GM03348 (cell line): ENCODE measurements at places on chromosomes 12 and 14.

GRCh38 chr14:102500713-102501112 is 8.9 kb downstream of the ANKRD9 start:
- DNase-seq: no peak

- DNase-seq: no peak
Measured at GRCh38 chr12:25840678-25841465, 117.6 kb upstream of the RASSF8 start.

GRCh38 chr12:110262442-110263388 is 18.3 kb upstream of the ATP2A2 start:
- no peak for DNase-seq

DNA sequence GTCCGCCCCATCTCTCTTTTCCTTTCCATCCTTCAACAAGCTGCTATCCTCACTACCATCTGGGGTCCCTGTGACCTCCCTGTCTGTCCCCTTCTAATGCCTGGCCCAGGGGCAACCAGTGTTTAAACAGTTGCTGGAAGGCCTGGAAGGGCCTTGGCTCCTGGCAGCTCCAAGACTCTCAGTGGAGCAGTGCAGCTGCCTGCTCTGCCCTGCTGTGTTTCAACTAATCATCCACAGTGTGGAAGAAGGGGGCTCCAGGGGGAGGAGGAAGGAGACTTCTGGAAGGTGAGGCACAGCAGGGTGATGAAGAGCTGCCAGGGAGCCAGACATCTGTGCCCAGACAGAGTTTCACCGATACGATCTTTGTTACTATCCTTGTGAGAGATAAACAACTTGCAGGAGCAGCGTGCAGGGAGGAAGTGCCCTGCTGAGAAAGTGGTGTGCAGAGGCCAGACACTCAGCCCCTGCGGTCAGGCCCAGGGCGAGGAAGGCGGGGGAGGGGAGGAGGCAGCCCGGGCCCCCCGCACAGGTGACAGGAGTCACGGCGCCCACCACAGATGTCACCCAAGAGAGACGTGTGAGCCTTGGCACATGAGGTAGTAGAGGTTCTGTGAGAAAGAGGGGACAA is 1061.8 kb downstream of the BCL11B start:
- DNase-seq: no peak

DNA sequence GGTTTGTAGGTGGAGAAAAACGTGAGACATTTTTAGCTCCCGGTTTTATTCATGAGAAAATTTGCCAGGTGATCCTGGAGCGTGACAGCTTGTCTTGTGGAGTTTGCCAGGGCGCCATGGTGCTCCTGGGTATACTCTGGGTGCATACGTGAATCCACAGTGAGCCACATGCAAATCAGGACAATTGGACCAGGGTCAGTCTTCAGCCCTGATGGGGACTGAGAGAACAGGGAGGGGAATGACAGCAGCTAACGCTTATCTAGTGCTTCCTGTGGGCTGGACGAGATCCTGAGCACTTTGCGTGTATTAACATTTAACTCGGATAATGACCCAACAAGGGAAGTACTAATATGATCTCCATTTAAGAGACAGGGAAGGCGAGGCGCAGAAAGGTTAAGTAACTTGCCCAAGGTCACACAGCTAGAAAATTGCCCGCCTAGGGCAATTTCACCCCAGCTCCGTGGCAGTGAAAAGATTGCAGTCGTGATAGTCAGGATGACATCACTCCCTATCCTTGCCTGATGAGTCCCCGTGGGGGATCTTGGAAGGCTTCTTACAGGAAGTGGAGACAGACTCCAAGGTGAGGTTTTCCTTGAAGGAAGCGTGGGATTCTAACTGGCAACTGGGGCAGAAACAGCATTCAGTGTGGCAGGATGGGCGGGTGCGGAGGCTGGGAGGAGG is 118.4 kb upstream of the NCOR2 start:
- DNase-seq: peak; percentile 63

- peak; percentile 53 for DNase-seq
Measured at GRCh38 chr14:91354221-91354916, 63.3 kb downstream of the CCDC88C start.

- no peak for DNase-seq
Measured at GRCh38 chr14:101361451-101362433, 199.6 kb upstream of the DIO3 start.

GRCh38 chr12:59036973-59037762 is 116.9 kb upstream of the LRIG3 start:
- DNase-seq: peak; percentile 12

DNA sequence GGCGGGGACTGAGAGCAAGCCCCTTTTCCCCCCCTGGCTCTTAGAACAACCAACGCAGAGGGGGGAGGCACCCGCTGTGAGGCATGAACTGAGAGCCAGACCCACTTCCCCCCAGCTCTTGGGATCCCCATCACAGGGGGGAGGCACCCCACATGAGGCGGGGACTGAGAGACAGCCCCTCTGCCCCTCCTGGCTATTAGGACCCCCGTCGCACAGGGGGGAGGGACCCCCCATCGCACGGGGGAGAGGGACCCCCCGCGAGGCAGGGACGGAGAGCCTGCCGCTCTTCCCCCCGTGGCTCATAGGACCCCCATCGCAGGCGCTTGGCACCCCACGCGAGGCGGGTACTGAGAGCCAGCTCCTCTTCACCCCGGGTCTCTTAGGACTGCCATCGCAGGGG is 195.8 kb upstream of the PZP start:
- DNase-seq: no peak

GRCh38 chr12:84201976-84202375 is 710.6 kb downstream of the SLC6A15 start:
- no peak for DNase-seq

- DNase-seq: no peak
Measured at GRCh38 chr14:87690076-87690613, 302.8 kb downstream of the GALC start.

DNA sequence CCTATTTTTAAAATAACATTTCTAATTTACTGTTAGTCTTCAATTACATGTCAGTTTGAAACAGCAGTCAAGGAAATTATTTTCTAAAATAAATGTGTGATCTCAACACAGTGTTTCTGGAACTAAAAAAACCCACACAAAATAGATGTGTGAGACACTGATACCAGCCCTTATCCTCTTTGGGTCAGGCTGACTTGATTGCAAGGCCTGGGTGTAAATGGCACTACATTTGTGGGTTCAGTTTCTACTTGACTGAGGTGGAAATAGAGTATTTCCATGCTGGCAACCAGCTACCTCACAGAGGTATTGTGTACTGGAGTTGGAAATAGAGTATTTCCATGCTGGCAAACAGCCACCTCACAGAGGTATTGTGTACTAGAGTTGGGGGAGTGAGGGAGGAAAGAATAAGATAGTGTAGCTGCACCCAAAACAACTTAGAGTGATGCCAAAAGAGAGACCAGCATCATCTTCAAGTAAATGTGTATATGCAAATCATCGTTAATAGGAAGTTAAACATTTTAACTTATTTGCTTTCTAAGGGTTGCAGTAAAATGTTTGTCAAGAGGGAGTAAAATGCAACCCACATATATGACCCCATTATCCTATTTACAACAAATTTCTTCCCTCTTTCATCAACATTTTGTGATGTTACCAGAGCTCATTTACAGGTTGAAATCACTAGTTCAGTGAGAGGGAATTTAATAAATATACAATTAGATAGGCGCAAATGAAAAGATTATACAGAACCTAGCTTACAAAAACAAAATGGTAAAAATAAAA is 10.7 kb upstream of the LYZ start:
- no peak for DNase-seq

- no peak for DNase-seq
Measured at GRCh38 chr12:100184549-100185145, 16.0 kb upstream of the ACTR6 start.

DNA sequence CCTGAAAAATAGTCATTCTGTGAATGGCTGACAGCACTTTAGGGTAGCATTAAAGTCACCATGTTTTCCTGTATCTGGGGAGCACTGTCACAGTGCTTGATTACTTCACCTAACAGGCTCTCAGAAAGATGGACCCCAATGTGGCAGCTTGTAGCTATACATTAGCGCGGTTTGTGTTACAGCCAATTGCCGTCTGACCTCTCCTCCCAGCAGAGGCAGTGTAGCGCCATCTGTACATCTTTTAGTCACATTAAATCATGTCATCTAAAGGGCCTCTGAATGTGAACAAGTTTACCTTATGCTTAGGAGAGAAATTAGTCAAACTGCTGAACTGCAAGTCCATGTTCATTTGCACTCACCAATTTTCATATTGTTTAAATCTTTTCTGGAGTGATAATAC is 113.7 kb downstream of the LMO3 start:
- no peak for DNase-seq

GRCh38 chr12:92899386-92900001 is 29.6 kb downstream of the EEA1 start:
- DNase-seq: peak; percentile 87

DNA sequence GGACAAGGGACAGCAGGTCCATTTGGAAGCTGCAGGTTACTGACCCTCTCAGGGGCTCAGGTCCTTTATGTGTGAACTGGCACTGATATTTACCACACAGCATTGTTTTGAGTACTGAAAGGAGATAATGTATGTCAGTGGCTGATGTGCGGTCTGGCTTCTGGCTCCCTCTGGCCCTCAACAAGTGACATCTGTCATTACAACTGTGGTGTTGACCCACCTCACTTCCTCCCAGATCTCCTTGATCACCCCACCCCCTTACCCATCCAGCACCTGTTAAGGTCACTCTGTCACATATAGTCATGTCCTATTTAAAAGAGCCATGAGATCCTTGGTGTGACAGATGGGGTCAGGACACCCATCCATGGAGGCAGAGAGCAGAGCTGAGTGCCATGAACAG is 22.7 kb upstream of the PRIMA1 start:
- no peak for DNase-seq
